ENCODE measurements at places on chromosomes 4 and X.

DNA sequence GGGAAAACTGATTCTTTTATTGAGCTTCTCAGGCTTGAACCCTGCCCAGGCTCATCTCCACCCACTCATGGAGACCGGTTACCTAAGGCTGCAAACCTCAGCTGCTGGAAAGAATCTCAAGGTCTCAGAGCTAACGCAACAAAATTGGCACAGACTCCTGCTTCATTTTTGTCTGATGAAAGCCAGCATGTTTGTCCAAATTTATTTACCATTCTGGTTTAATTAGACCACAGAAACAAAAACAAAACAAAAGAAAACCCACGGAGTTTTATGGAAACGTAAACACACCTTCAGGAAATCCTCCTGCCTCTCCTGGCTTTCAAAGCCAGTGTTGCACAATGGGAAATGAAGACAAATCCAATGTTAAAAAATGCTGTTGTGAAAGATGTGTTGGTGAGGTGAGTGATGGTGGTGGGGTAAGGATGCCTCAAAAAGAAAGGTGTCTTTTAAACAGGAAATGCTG, 56.4 kb upstream of the PDLIM3 start:
- peak; percentile 10 for DNase-seq

DNA sequence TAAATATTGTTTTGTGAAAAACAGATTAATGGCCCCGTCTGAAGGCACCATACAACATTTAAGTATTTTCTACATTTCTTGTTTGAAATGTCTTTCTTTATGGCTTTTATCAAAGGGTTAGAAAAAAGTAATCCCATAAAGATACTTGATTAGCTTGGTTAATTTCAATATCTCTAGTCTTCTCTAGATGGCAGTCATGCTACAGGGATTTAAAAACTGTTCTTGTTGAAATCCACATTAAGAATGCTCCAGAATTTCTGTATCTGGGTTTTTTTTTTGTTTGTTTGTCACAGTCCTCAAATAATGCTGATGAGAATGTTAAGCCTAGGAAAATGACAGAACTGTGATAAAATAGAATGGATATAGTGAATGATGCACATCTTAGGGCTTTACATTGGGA, 109.0 kb upstream of the AADAT start:
- DNase-seq = peak; percentile 1

DNA sequence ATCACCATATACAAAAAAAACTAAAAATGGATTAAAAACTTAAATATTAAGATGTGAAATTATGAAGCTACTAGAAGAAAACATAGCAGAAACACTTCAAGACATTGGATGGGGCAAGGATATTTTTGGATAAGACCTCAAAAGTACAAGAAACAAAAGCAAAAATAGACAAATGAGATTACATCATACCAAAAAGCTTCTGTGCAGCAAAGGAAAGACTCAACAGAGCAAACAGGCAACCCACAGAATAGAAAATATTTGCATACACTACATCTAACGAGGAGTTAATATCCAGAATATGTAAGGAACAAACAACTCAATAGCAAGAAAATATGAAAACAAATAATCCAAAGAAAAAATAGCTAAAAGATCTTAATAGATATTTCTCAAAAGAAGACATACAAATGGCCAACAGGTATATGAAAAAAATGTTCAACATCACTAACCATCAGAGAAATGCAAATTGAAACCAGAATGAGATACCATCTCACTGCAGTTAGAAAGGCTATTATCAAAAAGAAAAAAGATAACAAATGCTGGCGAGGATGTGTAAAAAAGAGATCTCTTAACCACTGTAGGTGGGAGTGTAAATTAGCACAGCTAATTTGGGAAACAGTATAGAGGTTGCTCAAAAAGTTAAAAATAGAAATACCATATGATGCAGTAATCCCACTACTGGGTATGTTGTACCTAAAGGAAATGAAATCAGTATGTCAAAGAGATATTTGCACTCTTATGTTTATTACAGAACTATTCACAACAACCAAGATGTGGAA, 17.8 kb upstream of the LRCH2 start:
- no peak for DNase-seq

DNA sequence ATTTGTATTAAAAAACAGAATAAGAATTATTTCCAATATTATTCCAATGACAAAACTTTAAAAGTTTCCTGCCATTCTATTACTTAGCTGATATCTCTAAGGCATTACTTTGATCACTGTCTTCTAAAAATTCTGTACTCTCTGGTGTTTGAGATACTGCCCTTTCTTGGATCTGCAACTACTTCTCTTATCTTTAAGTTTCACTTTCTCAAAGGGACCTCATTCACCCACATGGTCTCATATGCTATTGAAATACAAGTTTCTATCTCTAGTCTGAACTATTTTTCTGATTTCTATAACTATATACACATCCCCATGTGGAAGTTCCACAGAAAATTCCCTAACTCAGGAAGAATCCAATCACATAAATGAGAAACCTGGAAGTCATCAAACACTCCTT, 22.2 kb downstream of the TMPRSS11E start:
- DNase-seq = no peak

DNA sequence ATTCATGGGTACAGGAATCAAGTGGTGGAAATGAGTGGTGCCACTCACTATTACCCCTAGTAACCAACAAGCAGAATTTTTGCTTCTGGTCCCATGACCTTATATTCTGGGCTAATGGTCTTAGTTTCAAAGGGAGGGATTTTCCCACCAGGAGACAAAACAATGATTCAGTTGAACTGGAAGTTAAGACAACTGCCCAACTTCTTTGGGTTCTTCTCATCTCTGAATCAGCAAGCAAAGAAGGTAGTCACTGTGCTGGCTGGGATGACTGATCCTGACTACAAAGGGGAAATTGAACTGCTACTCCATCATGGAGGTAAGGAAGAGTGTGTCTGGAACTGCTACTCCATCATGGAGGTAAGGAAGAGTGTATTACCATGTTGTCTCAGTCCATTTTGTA, 87.2 kb downstream of the IL13RA2 start:
- no peak for DNase-seq

- DNase-seq = no peak
Observed at GRCh38 chr4:188551156-188551555, 411.9 kb downstream of the TRIML1 start.

DNA sequence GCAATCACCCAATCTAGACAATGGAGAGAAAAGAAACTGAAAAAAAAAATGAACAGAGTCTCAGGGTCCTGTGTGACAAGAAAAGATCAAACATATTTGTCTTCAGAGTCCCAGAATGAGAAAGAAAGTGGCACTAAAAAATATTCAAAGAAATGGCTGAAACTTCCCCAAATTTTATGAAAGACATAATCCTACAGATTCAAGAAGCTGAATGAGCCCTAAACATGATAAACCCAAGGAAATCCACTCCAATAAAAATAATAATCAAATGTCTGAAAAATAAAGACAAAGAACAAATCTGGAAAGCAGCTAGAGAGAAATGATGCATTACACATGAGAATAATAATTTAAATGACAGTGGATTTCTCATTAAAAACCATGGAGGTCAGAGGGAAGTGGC, 130.3 kb upstream of the CITED1 start:
- DNase-seq = no peak

DNA sequence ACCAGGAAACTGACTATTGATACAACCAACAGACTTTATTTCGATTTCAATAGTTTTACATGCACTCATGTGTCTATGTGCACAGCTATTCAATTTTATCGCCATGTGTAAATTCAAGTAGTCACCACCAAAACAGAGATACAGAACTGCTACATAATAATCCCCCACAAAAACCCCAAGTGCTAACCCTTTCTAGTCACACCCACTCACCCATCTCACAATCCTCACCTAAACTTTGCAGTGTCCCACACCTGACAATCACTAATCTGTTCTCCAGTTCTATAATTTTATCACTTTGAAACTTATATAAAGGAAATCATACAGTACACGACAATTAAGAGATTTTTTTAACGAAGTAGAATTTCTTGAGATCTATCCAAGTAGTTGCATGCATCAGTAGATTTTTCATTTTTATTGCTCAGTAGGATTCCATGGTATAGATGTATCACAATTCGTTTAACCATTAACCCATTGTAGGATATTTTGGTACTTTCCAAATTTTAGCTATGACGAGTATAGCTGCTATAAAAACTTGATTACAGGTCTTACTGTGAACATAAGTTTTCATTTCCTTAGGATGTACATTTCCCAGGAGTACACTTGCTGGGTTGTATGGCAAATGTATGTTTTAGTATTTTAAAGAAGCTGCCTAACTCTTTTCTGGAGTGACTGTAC, 85.9 kb downstream of the CASK start:
- no peak for DNase-seq

DNA sequence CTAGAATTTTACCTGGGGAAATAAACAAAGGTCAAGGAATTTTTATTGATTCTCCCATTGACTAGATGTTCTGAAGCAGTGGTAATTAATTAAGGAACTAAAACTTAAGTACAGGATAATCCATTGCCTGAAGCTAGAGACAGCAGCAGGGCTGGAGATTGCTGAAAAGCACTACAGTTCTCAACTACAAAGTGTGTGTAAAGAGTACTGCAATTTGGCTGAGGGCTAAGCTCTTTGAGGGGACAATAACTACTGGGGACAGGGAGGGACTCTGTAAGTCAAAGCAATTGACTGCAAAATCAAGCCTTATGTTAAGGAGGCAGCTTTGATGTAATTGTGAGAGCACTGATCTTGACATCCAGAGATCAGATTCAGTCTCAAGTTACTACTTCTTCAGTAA, 260.4 kb downstream of the GALNTL6 start:
- no peak for DNase-seq

- DNase-seq = no peak
Observed at GRCh38 chr4:186096681-186097165, 7.8 kb upstream of the FAM149A start.

DNA sequence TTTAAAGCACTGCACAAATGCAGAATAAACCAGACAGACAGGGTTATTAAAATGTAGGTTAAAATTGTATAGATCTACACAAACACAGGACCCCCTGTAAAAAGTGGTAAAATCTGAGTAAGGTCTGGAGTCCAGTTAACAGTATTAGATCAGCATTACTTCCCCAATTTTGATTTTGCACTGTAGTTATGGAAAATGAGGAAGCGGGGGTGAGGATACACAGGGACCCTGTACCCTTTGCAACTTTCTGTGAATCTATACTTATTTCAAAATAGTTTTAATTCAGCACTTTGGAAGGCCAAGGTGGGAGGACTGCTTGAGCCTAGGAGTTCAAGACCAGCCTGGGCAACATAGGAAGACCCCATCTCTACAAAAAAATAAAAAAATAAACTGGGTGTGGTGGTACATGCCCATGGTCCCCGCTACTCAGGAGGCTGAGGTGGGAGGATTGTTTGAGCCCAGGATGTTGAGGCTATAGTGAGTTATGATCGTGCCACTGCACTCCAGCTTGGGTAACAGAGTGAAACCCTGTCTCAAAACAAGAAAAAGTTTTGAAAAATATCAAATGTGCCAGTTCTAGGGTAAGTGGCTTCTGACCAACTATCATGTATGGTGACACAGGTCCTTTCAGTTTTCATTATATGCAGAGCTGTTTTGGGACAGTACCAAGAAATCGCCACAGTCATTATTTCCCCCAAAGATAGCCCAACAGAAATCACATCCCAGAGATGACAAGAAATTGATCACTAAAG, 17.7 kb downstream of the SEL1L3 start:
- DNase-seq = no peak

DNA sequence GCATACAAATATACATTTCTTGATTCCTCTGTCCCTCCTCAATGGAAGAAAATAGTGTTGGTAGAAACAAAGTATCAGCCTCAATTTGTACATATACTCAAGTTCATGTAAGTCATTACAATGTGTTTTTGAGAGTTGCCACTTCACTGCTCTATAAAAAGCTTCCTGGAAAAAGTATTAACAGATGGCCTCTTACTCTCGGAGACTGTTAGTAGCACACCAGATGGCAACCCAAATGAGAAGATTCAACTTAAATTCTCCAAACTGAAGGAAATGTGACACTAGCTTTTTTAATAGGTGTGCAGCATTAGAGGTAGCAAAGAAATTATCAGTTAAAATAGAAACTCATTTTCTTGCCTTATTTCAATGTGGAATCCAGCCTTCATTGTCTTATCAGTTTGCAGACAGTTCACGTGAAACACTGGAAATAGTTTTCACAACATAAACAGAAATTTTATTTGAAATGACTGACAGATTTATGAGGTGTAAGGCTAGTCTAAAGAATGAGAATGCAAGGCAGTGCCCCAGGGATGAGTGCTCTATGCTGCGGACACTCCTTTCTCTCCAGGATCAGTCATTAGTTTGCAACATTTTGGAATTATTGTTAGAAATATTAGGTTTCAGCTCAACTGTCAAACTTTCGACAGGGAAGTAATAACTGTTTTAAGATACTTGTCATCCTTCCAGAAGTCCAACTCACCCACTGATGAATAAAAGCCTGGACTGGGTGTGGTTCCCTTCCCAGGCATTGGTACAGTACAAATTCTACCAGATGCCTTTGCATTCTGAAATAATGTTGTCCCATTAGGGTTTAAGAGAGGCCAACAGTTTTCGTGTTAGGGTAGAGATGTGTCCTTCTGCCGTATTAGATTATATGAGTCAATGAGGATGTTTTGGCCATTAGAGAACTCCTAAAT, 50.9 kb downstream of the IDS start:
- DNase-seq = no peak

DNA sequence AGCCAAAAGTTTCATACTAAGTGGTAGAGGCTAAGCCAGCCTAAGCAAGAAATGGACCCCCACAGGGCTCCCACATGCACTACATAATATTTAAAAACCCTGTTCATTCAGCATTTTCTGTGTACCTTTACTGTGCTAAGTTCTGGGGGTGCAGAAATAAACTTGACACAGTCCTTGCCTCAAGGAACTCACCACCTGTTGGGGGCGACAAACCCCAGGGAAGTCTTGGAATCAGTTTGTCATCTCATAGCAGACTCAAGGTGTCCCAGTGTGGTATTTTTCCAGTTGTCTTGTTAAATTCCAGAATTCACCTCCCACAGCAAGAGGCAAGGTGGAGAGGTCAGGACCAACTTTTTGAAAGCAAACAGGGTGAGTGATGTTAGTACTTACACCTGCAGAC, 43.1 kb downstream of the ATG4A start:
- DNase-seq = no peak

DNA sequence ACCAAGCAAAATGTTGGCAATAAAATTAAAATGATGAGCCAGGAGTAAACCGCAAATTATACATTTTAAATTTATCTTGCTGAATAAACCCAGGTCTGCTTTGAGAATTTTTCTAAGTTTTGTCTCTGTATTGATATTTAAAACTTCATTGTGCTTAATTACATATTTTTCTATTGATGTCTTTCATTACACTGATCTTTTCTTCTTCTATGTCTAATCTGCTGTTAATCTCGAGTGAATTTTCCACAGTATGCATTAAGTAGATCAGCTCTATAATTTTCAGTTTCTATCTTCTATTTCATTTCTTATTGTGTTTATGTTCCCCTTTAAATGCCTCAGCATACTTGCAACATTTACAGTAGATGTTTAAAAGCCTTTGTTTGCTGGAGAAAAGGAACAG, 918.7 kb downstream of the FAT4 start:
- DNase-seq = no peak

- DNase-seq = peak; percentile 30
Observed at GRCh38 chrX:134520860-134521390, 61.0 kb downstream of the HPRT1 start.

- no peak for DNase-seq
Observed at GRCh38 chr4:96767815-96768480, 928.1 kb downstream of the PDHA2 start.

- DNase-seq = peak; percentile 4
Observed at GRCh38 chrX:44874420-44875184, 1.6 kb downstream of the KDM6A start.

Data from NCI-H2081 (cell line).